ENCODE measurements at places on chromosomes 4 and X.

GRCh38 chr4:96154676-96155075 is 314.8 kb downstream of the PDHA2 start:
- no peak for DNase-seq

DNA sequence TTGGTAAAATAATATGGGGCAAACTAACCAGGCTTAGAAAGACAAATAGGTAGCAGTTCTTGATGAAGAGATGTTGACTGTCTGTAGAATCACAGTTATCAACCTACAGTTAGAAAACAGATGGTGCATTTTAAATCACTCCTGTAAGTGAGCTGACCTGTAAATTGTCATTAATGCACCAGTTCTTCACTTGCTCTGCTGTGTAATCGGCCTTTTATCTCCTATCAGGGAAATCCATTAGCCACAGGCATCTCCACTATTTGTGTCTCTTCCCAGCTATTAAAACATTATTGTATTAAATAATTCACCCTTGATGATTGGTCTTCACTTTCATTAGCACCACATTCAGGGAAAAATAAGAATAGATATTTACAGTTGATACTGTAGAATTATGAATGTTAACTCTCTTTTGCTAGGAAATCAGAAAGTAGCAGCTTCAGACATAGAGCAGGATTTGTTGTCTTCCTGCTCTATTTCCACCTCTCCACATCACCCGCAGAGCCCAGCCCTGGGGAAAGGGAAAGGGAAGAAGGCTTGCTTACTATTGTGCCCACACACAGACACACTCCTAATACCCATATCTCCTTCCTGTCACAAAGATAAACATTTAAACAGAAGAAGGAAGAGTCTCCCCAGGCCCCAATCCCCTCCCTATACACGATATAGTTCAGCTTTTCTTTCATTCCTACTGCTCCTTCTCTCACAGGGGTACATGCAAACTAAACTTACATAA is 97.1 kb downstream of the REELD1 start:
- DNase-seq = no peak

GRCh38 chr4:123060039-123060770 is 137.8 kb upstream of the NUDT6 start:
- DNase-seq = no peak

GRCh38 chrX:118383120-118383519 is 37.2 kb downstream of the WDR44 start:
- no peak for DNase-seq
